Stimulated activated CD8-positive, alpha-beta memory T cell treated with anti-CD3 and anti-CD28 coated beads, Interleukin-7, amount 100 ng/mL, for 1 hour (primary cell): ENCODE measurements at places on chromosomes 13 and 19.

DNA sequence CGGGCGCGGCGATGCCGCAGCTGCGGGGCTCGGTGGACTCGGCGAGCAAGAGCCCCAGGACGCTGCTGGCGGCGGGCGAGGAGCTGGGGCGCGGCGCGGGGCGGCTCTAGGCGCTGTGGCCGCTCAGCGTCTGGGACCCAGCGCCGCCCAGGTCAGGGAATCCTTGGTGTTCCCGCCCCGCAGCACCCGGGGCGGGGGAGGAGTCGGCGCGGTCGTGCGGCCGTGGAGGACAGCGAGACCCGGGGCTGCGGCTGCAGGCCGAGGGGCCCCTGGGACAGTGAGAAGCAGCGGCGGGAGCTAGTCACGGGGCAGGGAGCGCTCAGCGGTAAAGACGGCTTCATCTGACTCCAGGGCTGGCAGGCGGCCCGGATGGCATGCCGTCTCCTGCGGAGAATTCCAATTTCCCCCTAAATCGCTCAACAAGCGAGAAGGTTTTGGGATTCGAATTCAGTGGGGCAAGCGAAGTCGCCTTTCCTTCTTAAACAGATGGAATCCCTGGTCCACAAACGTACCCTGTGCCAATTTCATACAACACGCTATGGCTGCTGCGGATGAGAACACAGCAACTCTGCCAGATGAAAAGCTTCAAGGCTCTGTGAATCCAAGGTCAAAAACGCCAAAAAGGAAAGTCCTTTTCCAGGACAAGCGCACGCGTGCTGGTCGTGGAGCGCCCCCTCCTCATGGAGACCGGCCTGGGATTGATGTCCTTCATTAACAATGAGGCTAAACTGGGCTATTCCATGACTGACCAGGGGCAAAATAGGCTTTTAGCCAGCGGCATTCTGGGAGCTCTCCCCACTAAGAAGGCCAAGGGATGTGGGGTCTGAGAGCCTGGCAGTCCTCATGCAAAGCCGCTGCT is 4.2 kb upstream of the ZSCAN4 start:
- no peak for DNase-seq

DNA sequence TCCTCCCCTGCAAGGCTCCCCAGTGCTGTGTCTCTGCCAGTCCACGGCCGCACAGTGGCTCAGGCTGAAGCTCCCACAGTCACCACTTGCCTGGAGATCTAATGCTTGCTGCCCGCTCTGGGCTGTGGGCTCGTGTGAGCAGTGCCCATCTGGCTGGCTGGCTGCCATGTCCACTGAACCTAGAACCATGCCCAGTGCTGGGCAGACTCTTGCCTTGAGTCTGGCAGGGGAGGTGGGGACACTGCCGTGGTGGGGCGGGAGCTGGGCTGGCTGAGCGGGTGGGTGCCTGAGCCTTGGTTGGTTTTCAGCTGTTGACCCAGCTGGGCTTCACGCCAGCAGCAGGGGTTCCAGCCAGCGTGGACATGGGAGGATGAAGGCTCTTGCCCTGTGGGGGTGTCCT is 52.3 kb downstream of the CRTC1 start:
- no peak for DNase-seq

GRCh38 chr19:4537953-4538600 is 1.8 kb downstream of the LRG1 start:
- DNase-seq = no peak

GRCh38 chr13:64020126-64020525 is 2604.5 kb upstream of the PCDH20 start:
- DNase-seq = no peak

GRCh38 chr19:19654441-19654840 is 9.0 kb downstream of the ATP13A1 start:
- no peak for DNase-seq

DNA sequence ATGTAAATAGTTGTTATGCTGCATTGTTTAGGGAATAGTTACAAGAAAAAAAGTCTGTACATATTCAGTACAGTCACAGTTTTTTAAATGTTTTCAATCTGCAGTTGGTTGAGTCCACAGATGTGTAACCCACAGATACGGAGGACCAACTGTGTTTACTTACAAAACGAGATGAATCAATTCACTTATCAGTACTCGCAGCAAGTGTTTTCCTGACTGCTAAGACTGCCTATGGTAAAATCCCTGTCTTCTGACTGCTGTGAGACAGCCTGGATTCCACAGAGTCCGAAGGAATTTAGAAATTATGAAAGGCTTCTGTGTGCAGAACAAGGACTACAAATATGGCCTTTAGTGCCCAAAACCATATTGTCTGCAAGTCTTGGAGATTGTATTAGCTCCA is 45.7 kb upstream of the C1QTNF9 start:
- no peak for DNase-seq

DNA sequence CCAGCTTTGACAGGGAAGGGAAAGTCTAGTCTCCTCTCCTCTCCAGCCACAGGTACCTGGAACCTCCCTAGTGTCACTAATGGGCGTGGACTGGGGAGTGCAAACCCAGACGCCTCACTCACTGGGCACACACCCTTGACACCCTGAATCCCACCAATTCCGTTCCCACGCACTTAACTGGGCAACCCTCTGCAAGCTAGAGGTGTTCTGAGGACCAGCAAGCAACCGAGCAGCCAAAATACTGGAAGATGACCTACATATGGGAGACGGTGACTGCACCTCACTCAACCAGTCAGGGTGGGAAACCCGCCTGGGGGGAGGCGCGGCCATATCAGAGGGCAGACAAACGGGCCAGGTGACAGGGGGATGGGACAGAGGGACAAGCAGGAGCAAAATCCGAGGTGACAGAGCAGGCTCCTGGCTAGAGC is 991 bp downstream of the ABHD17A start:
- DNase-seq = no peak

DNA sequence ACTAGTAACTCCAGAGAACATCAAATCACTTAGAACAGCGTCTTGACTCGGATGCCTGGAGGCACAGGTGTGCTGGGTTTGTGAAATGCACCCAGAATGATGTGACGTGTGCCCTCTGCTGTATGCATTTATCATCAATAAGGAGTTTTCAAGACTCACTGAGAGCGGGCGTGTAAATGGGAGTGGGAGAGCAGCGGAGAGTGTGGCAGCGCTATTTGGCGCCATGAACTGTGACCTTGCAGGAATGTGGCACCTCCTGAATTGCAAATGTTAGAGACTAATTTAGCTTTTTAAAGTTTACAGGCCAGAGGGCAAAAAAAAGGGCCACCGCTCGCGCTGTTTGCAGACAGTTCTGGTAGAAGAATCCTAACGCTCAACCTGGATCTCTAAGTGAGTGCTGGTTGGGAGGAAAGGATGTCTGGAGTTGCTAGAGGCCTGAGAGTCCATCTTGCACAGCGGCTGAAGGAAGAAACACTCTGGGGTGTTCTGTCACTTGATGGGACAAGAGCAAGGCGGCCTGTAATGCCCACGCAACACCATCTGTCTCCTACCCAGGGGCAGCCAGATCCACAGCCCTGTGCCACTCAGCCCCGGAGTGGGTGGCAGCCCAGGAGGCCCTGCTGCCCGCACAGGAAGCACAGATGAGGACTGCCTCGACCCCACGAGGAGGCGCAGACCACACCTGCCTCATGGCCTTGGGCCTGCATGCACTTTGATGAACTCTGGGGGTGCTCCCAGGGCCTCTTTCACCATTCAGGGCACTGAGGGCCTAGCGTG is 19.7 kb downstream of the RANBP3 start:
- DNase-seq = no peak

GRCh38 chr13:63190219-63190618 is 1774.6 kb upstream of the PCDH20 start:
- DNase-seq = no peak

GRCh38 chr13:61183670-61184069 is 232.0 kb downstream of the PCDH20 start:
- no peak for DNase-seq

DNA sequence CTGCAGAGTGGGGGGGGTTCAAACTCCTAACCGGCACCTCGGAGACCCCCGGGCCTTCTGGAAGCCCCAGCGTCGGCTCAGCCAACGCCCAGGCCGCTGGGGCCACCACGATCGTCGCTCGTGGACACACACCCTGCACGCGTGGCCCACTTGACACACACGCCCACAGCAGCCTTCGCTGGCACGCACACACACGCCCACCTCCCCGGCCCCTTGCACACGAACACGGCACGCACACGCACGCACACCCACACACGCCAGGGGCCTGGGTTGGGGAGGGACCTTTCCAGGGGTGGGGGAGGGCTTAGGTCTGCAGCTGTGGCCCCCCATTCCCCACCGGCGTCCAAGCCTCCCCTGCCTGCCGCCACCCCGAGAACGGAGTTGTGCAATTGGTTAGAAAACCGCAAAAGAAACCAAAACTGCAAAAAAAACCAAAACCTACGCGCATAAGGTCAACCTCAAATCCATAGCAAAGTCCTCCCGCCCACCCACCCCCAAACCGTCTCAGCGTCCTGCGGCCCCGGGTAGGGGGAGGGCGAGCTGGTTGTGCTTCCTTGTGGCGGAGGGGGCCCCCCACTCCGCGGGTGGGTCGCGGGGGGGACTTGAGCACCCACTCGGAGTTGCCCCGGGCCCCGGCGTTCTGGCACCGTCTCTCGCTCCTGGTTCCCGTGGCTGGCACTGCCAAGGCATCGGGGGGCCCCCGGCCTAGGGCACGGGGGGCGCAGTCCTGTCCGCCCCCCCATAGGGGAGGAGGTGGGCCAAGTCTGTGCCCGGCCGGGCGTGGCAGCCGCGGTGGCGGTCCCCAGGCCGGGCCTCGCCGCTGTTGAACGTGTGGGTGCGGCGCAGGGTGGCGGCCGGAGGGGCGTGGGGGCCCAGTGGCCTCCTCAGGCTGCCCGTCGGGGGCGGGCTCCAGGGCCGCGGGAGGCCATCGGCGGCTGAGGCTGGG is 3.3 kb upstream of the LRG1 start:
- no peak for DNase-seq

DNA sequence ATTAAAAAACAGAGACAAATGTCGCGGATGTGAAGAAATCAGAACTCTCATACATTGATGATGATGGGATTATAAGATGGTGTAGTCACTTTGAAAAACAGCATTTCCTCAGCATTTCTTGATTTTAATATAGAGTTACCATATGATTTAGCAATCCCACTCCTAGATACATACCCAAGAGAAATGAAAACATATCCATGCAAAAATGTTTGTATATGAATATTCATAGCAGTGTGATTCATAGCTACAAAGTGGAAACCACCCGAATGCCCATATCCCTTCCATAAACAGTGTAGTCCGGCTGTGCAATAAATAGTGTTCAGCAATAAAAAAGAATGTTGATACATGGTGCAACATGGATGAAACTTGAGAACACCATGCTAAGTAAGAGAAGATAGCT is 44.6 kb downstream of the DPY19L3 start:
- no peak for DNase-seq

GRCh38 chr13:99659866-99660554 is 158.7 kb downstream of the TM9SF2 start:
- DNase-seq = no peak

- DNase-seq = no peak
Measured at GRCh38 chr13:57286511-57287098, 119.6 kb downstream of the PRR20E start.

- DNase-seq = no peak
Measured at GRCh38 chr19:55242517-55242916, 14.0 kb upstream of the TMEM86B start.

GRCh38 chr19:10555610-10555973 is 10.2 kb downstream of the KRI1 start:
- no peak for DNase-seq

DNA sequence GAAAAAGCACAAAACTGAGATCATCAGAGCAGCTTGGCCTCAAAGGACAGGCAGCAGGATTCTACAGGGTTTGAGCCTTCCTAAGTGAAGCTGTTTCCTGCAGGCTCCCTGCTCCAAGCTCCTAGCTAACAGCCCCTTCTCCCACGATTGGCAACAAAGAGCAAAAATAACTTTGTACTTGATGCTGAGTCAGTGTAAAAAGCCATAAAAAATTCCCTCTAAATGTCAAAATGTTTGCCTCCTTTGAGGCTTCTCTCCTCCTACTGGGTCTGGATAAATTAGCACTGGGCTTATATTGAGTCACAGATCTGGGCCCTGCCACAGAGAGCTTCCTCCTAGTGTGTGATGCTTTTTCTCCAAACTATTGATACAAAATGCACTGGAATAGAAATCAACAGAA is 153.3 kb downstream of the TNFRSF19 start:
- DNase-seq = no peak

- DNase-seq = no peak
Measured at GRCh38 chr13:28583651-28584091, 75.3 kb upstream of the POMP start.

DNA sequence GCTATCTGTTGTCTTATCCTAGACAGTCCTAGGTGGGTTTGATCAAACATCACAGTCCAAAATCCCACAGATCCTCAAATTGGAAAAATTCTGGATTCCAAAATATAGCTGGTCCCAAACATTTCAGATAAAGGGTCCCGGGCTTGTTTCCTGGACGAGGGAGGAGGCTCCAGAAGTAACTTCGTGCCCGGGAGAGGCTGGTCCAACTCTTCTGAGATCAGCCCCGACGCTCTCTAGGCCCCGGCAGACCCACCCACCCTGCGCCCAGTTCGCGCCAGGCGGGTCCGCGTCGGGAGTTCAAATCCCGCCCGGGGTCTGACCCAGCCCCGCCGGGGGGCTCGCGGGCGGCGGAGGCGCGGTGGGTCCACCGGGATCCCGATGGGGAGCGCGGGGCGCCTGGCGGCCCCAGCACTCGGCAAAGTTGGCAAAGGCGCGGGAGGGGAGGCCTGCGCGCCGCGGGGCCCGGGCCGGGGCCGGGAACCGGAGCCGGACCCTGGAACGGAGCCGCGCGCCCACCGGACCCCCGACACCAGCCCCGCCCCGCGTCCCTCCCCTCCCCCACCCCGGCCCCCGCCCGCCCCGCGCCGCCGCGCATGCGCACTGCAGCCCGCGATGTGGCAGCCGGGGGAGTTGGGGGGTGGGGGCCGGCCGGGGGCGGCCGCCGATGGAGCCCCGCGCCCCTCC is 513 bp downstream of the MIER2 start:
- no peak for DNase-seq

GRCh38 chr19:44850641-44851109 is 4.6 kb downstream of the NECTIN2 start:
- DNase-seq = no peak

GRCh38 chr13:92900446-92900845 is 326.2 kb upstream of the GPC6 start:
- DNase-seq = no peak

GRCh38 chr19:32896516-32897214 is 27.1 kb upstream of the SLC7A9 start:
- DNase-seq = no peak

DNA sequence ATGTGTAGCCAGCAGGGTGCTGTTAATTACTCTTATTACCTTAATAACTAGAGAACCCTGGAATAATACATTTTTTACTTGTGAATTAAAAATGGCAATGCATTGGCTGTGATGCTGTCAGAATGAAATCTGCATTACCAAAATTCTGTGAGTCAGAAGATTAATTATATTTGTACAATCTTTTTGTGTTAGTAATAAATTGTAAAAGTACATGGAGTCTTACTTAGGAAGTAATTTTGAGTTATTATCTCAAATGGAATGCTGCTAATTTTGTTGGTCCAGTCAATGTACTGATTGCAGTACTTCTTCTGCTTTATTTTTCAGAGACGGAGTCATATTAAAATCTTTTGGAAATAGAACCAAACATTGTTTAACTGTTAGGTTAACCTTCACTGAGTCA is 152.0 kb upstream of the SLC10A2 start:
- no peak for DNase-seq
